ENCODE measurements at places on chromosomes 12 and 14.

DNA sequence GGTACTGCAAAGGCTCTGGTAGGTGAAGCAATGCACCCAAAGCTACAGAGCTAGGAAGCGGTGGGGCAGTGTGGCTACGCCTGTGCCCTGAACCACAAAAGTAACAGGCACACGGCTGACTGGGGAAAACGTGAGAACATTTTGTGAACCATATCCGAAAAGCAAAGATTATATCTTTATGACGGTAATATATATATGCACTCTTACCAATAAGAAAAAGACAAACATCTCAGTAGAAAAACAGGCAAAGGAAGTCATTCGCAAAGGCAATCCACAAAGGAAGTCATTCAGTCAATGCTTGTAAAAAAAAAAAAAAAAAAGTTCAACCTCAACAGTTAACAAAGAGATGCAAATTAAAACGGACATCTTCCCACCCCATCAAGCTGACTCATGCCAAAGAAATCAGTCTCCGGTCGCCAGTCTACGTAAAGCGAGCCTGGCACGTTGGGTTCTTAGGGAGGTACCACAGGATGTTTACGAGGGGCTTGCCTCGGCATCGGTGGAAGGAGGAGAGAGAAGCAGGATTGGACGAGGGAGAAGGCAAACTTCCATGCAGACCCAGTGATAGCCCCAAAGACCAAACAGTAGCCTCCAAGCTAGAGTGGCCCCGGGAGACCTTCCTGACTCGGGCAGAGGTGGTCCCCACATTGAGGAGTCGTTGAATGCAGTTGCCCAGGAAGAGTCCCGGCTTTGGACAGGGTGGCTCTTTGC, 39.4 kb upstream of the PPP2R5C start:
- no peak for DNase-seq

GRCh38 chr12:13631873-13632272, 349.5 kb downstream of the GRIN2B start:
- no peak for DNase-seq

DNA sequence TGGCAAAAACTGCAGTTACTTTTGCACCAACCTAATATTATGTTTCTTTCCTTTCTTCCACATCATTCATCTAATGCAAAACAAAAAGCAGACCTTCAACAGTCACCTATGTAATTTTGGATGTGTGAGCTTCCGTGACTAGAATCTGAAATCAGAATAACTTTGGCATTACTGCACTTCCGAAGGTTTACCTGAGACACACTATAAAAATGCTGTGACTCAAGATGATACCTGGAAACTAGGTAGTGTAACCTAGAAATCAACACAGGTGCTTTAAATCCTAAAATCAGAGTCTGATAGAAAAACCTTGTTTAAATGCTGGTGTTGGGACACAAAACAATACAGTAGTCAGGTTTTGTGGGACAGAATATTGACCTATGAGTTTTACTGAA, 2.2 kb downstream of the BTBD7 start:
- DNase-seq = no peak

DNA sequence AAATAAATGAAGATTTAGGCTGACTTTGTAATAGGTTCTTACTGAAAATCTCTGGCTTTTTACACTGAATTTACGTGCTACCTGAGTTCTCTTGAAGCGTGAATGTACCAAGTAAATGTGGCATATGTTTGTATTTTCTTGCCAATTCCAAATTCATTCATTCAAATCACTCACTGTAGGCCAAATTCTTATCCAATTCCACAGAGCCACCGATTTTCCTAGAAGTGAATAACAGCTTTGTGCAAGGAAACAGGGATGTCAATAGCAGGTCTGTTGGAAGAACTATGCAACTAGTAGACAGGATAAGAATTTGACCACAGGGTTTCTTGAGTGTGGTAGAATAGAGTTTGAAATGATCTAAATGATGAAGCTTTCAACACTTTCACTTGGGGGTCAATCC, 86.8 kb downstream of the SOX5 start:
- DNase-seq = no peak

DNA sequence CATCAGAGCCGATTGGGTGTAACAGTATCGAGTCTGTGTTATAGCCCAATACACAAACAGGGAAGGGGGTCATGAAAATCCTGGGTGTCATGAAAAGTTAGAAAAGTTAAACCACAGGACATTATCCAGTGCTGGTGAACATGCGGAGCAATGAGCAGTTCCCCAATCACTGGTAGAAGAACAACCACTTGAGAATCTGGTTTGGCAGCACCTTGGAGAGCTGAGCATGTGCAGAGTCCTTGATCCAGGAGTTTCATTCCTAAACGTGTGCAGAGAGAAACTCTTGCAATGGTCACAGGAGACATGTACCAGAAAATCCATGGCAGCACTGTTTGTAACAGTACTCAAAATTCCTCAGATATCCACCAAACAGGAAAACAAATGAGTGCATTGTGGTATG, 23.0 kb upstream of the JDP2 start:
- DNase-seq = no peak

GRCh38 chr14:59852350-59852749, 18.2 kb downstream of the RTN1 start:
- DNase-seq = no peak

- no peak for DNase-seq
Observed at GRCh38 chr14:89781046-89781445, 173.5 kb downstream of the EFCAB11 start.

GRCh38 chr12:2895051-2895451, 4.4 kb downstream of the TULP3 start:
- no peak for DNase-seq

DNA sequence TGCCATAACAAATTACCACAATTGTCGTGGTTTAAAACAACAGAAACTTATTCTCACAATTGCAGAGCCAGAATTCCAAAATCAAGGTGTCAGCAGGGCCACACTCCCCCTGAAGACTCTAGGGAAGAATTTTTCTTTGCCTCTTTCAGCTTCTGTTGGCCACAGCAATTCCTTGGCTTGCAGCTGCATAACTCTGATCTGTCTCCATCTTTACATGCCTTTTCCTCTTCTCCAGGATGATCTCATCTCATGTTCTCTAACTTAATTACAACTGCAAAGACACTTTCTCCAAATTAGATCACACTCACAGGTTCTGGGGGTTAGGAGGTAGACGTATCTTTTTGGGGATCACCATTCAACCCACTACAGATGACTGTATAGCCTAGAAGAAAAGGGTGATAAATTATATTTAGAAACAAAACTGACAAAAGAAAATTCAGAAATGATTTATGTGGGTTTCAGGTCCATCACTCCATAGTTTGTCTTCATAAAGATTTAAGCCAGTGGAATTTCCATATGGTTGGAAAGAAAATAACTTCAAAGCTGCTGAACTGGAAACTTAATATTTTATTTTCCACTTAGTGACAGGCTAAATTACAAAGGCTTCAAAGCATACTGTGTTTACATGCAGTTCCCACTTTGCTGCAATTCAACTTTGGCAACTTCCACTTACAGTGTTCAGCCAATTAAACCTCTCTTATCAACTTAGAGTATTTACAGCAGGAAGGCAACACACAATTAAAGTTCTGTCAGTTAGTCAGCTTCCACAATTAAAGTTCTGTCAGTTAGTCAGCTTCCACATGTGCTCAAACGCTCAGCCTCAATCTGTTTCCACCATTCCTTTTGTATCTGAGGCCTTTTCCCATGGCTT, 213.3 kb downstream of the EPS8 start:
- no peak for DNase-seq

DNA sequence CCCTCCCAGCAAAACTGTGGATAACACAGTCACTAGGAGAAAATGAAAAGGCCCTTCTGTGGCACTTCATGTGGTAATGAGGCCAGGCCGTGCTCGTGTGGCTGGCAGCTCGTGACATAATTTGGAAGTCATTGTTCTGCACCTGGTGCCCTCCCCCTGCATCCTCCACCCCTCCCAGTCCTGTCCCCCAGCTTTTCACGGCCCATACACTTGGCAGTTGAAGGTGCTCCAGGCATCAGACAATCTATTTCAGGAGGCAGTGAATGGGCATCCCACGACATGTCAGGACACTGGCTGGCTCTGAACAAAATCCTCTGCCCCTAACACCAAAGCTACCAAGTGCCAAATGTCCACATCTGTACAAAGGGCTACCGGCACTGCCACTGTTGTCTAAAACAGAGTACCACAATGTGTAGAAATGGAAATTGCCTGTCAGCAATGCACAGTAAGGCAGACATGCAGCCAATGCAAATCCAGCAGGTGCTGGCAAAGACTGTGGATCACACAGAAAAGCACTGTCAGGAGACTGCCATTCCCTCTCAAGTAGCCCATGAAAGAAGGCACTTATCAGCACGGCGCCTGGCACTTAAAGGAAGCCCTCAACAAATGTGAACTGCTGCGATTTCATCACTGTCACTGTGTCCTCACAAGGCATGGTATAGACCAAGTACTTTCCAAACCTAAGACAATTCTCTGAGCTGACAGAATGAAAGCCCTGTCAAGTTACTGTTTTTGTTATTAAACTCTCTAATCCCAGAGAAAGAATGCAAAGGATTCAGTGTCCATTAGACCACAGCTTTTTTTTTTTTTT, 39.1 kb downstream of the CORO1C start:
- peak; percentile 47 for DNase-seq

DNA sequence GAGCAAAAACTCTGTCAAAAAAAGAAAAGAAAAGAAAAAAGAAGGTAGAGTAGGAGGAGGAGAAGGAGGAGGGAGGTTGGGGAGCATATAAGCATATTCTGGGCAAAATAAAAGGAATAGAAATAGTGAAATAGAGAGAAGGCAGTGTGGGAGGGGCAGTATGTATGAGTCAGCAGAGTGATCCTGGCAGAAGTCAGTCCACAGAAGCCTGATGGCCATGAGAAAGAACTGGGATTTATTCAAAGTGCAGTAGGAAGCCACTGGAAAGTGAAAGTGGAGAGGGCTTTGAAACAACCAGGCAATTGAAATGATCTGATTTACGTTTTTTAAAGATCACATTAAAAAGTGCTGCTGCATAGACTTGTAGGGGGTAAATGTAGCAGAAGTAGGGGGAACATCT, 368.6 kb upstream of the USP15 start:
- DNase-seq = no peak

GRCh38 chr12:104010606-104011169, 39.3 kb downstream of the GLT8D2 start:
- no peak for DNase-seq

DNA sequence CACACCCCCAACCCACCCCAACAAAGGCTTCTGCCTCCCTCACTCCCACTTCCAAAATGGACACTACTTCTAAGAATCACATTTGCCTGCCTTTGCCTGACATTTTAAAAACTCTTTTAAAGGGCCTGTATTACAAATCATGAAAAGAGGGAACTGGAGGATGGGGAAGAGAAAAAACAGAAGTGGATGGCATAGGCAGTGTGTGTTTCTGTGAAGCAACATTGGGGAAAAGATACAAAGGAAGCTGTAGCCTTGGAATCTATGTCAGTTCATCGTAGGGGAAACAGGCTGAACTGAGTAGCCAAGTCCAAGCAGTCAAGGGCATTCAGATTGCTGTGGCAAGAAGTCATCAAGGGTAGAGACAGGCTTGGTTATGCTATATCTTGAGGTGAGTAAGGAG, 273.9 kb downstream of the BTG1 start:
- no peak for DNase-seq

- DNase-seq = no peak
Observed at GRCh38 chr12:80470403-80470802, 26.4 kb downstream of the PTPRQ start.

All from NCI-H2227 treated with DMSO at 0.1 percent for 48 hours (cell line).